ENCODE measurements at places on chromosomes 7 and 10. TPM values are rescaled to one million over a fixed set of nuclear protein-coding genes. Genes with fewer than 3 reads are reported as not detected.

The SFTPA1 gene
- total RNA-seq = not detected

DNA sequence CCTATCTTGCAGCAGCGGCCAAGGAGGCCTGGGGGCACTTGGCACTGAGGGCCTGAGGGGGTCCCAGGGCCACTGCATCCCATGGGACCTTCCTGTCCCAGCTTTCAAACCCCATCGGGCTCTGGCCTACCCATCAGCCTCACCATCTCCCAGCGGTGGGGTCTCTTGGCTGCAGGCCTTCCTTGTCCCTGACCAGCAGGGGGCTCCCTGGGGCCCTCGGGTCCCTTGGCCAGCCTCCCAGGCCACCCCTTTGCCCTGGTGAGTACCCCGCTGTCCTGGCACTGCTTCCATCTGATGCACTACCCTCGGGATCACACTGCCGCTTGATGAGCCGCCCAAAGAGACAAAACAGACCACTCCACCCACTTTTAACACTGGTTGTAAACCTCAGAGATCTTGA, 43.5 kb downstream of the YKT6 start:
- DNase-seq = peak; percentile 25

DNA sequence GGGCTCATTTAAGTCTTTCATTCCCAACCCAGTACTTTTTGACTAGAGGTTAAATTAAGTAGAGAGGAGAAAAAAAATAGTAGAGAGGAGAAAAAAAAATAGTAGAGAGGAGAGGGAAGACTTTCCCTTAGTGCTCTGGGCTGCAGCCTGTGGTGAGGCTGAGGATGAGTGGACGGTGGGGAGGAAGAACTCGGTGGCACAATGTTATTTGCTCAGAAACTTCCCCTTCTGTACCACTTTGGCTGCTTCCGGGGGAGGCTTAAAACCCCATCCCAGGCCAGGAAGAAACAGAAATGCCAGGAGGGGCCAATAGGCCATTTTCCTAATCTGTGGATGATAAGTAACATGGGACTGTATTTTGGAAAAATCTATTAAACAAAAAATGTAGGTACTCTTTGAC, 14.6 kb upstream of the MLXIPL start:
- no peak for DNase-seq

- peak; percentile 93 for DNase-seq
Measured at GRCh38 chr7:113118074-113118959, at the start of gene SMIM30. Gene SMIM30 (minus strand): TSS chr7:113118554. CDS start chr7:113117578, 976 bp downstream.

DNA sequence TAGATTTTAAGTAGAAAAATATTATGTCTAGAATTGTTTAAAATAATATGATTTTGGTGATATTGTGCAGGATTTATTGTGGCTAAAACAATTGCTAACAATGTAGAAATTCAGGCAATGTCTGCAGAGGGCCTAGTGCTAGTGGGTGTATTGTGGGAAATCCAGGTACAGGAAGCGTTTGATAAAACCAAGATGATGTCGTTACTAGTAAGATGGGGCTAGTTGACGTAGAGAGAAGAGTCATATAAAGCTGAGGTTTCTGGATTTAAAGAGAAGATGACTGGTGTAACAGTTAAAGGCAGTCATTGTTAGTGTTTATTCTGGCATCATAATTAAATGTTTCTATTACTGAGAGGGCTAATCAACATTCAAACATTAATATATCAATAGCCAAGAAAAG, 43.5 kb downstream of the ADK start:
- no peak for DNase-seq

GRCh38 chr7:127409629-127410028, 17.1 kb upstream of the ZNF800 start:
- DNase-seq = peak; percentile 2

DNA sequence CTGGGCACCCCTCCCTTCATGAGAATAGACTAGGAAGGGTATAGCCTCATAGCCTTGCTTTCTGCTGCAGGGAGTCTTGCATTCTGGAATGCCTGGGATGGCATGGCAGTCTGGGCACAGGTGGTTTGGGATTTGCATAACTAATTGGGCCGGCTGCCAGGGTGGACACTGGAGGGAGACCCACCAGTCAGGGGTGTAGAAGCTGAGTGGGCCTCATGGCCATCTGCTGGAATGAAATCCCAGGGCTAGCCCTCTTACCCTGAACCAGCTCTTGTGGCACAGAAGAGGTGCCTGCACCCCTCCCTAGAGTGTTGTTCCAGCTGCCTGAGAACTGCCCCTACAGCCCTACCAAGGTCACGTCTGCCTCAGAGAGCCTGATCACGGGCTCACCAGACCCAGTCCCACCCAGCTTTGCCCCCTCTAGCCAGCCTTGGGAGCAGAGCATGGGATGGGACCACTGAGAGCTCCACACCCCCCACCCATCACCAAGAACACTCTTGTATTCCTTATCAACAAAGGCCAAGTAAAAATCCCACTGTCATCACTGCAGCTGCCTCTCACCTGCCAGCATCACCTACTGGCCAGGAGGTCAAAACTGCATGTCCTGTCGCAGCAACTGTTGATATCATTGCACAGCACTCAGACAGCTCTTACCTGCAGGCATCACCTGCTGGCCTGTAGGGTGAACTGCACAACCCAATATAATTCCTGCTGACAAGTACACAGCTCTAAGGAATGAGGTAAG, 148.9 kb downstream of the ZEB1 start:
- DNase-seq = no peak

DNA sequence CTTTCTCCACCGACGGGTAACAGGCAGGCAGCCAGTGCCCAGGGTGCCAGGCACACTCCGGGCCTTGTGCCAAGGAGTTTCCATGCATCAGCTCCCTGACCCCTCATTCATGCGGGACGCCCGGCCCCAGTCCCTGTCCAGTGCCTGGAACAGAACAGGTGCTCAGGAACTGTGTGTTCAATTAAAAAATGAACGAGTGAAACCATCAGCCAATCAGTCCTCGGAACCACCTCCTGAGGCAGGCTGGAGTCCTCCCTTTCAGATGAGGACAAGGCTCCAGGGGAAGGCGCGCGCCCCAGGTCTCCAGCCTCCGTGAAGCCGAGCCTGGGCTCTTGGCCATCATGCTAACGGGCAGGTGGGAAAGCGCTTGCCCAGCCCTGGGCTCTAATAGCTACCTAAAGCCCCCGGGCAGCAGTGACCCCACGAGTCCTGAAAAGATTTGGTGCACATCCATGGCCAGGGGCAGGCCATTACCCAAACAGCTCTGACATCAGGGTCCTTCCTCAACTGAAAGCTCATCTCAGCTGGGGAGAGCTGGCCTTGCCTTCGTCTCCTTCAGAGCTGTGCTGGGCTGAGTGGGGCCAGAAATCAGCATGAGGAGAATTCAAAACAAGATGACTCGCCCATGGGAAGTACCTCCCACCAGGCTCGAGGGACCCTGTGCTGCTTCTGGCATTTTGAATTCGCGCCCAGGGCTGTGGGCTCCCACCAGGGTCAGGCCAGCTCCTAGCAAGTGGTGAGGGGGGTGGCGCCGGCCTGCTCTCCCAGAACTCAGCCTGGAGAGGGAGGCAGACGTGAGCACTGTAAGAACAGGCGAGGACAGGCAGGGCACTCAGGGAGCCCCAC, 200.5 kb downstream of the MAD1L1 start:
- DNase-seq = peak; percentile 20

DNA sequence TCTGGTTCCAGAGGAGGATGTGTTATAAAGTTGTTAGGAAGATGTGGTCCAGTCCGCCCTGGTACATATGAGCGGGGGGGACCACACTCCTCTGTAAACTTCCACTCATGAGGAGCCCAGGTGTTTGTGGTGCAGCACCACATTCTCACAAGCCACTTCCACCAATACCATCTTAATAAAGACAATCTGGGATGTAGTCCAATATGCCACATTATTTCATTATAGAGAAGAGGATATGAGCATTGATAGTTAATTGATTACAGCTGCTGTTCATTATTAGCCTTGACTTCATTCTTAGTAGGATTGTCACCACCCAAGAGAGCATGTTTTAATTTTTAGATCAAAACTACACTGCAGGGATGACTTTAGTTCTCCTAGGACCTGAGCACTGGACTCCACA, 40.5 kb downstream of the ERCC6 start:
- DNase-seq = no peak

The PHKG1 gene
- 0.21 TPM for total RNA-seq

The CALHM1 gene
- not detected for total RNA-seq

GRCh38 chr10:86062198-86062550, 304.4 kb downstream of the GRID1 start:
- no peak for DNase-seq

The TMEM209 gene
- 8.5 TPM for total RNA-seq

The CNPY4 gene
- 16.8 TPM for total RNA-seq

GRCh38 chr10:87739703-87740102, 78.3 kb downstream of the ATAD1 start:
- DNase-seq = no peak

GRCh38 chr10:49534670-49535381, 4.1 kb downstream of the ERCC6 start:
- no peak for DNase-seq

DNA sequence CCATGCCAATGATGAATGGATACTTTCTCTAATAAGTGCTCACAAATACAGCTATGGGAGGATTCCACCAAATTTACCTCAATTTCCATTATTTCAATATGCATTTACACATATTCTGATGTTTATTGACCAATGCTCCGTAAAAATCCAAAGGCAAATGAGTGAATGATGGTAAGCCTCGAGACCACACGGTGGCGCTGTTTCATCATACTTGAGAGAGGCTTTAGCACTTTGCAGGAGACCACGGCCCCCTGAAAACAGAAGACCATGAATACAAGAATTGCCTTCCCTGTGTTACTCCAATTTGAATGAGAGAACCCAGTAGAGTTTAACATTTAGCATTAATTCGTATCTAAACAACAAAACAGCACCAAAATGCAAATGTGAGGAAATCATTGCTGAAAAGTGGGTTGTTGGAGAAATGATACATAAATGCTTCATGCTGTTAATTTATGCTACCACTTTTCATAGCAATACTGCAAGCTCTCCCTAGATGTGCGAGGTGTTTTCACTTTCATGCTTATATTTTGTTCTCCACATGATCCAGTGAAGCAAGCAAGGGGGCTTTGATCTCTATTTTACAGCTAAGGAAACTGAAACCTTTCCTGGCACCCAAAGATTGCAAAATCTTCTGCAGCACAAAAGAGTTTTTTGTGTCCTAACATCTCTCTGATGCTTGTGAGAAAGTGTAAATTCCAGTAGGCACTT, 35.4 kb downstream of the TRIL start:
- peak; percentile 85 for DNase-seq

- peak; percentile 64 for DNase-seq
Measured at GRCh38 chr10:89563861-89564478, 28.6 kb upstream of the SLC16A12 start.

DNA sequence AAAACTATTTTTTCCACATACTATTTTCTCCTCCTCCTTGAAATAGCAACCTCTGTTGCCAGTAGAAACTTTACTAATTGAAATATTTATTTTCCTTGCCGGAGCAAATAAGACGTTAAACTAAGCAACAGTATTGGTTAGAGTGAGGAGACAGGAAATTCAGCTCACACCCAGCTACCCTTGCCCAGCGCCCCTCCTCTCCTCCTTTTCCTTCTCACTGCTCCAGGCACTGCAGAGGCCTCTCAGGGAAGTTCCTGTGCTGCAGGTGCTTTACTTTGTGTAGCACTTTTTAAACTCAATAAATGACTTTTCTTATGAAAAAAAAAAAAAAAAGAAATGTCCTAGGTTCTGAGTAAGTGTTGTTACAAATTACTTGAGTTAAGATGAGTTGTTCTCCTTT, 134.0 kb downstream of the SEMA3E start:
- no peak for DNase-seq

GRCh38 chr7:1639071-1639470, 31.0 kb upstream of the ELFN1 start:
- no peak for DNase-seq

- DNase-seq = no peak
Measured at GRCh38 chr10:29596356-29596755, 38.4 kb downstream of the SVIL start.

- DNase-seq = no peak
Measured at GRCh38 chr7:87517891-87518290, 42.4 kb upstream of the ABCB4 start.

GRCh38 chr7:47427051-47427643, 154.8 kb downstream of the TNS3 start:
- no peak for DNase-seq

- peak; percentile 77 for DNase-seq
Measured at GRCh38 chr10:92972066-92972870, 88.3 kb upstream of the CYP26C1 start.

- DNase-seq = no peak
Measured at GRCh38 chr7:152601305-152601798, 74.6 kb downstream of the XRCC2 start.

- DNase-seq = no peak
Measured at GRCh38 chr7:112784603-112785002, 5.6 kb downstream of the TMEM168 start.

DNA sequence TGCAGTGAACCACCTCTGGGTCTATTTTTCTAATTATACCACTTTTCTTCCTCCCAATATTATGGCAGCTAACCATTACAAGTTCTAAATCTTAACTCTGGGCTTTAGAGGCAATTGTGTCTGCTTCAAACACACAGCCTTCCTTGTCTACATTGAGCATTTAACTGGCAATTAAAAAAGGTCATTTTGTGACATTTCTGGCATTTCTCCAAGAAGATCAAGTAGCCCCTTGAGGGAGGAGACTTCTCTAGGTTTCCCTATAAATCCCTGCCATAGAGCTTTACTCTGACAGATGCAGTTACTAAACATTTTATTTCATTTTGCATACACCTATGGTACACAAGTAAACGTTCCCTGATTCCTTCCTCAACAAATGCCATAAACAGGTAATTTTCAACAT, 33.4 kb upstream of the FAM133B start:
- DNase-seq = no peak

GRCh38 chr7:21912931-21913780, 32.5 kb downstream of the CDCA7L start:
- no peak for DNase-seq

DNA sequence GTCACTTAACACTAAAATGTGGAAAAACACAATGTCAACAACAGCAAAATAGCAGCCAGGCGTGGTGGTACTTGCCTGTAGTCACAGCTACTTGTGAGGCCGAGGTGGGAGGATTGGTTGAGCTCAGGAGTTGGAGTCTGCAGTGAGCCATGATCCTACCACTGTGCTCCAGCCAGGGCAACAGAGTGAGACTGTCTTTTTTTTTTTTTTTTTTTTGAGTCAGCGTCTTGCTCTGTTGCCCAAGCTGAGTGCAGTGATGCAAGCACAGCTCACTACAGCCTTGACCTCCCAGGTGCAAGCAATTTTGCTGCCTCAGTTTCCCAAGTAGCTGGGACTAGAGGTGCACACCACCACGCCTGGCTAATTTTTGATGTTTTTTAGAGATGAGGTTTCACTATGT, 6.1 kb downstream of the KCTD7 start:
- no peak for DNase-seq

DNA sequence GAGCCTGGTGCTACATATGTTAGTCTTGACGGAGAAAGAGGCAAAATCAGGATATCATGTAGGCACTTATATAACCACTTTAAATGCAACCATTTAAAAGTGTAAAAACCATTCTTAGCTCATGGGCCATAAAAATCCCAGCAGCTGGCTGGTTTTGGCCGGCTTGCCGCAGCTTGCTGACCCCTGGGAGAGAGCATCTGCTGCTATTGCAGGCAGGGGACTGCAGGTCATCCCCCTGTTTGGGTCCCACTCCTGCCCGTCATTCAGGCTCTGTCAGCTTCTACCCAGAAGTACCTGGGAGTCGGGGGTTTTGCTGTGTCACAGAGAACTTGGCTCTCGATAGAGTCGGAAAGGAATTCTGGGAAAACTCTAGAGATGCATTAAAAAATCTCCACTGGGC, 187.4 kb downstream of the CUX1 start:
- no peak for DNase-seq

The CYP26C1 gene
- total RNA-seq = 0.06 TPM

- no peak for DNase-seq
Measured at GRCh38 chr7:93218997-93219827, 7.1 kb downstream of the HEPACAM2 start.

GRCh38 chr7:27418541-27418940, 175.9 kb downstream of the EVX1 start:
- DNase-seq = no peak
